ENCODE measurements at places on chromosomes 6 and 20.

GRCh38 chr6:169487579-169488436, 214.0 kb downstream of the WDR27 start:
- H3K27ac ChIP-seq: no peak overlapping the region
- H3K4me1 ChIP-seq: peaks cover 11% of the 10 kb centered on the region
- DNase-seq: no peak
- no peaks in the 10 kb centered on the region for H3K36me3 ChIP-seq

DNA sequence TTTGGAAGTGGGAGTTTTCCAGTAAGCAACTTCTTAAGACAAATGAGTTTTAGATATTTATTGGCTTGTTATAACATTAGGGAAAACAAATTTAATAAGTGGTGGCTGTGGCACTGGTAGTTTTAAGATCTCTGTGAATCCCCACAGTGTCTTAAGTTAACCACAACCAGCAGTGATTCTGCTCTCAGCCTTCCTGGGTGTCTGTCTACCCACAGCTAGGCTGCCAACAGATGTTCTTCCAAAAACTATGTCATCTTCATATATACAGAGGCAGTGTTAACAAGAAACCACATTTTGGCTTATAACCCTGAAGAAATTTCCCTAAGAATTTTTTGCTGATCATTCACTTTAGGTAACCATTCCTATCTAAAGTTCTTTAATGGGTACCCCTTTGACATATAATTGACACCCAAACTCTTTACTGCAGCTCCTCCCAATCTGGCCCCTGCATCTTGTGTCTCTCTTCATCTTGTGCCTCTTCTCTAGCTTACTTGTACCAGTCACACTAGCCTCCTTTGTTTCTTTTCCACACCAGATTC, 52.7 kb downstream of the TOP1 start:
- H3K27me3 ChIP-seq: no peaks in the 10 kb centered on the region
- no peak overlapping the region for H3K4me3 ChIP-seq
- H3K27ac ChIP-seq: no peak overlapping the region
- no peak for DNase-seq

GRCh38 chr20:48459722-48460395, 367.9 kb downstream of the PREX1 start:
- no peak for DNase-seq
- no peaks in the 10 kb centered on the region for H3K36me3 ChIP-seq
- H3K27ac ChIP-seq: no peak overlapping the region
- H3K4me3 ChIP-seq: no peak overlapping the region
- no peaks in the 10 kb centered on the region for H3K4me1 ChIP-seq

DNA sequence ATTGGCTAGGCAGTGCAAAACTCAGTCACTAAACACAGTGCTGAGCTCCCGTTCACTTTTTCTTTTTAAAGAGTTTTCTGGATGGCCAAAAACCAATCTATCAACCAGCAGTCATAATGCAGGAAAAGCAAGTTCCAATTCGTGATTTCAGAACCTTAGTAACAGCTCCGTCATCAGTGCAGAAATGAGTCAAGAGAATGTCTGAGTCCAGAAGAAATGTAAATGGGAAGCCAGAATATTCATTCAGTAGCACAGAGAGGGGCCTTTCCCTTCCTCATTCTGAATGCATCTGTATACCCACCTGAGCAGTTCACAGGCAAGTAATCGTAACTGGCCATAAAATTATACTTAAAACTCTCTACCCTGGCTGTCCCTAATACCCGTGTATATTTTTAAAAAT, 20.4 kb downstream of the HUS1B start:
- no peak for DNase-seq
- no peak overlapping the region for H3K4me3 ChIP-seq
- H3K36me3 ChIP-seq: peaks cover 5% of the 10 kb centered on the region
- H3K27ac ChIP-seq: no peak overlapping the region
- no peaks in the 10 kb centered on the region for H3K4me1 ChIP-seq

Data from tibial artery (tissue), 4 donors.